H54 (cell line): ENCODE measurements at places on chromosomes 5 and 9.

- no peak for DNase-seq
Measured at GRCh38 chr5:107476783-107477182, 194.0 kb downstream of the EFNA5 start.

DNA sequence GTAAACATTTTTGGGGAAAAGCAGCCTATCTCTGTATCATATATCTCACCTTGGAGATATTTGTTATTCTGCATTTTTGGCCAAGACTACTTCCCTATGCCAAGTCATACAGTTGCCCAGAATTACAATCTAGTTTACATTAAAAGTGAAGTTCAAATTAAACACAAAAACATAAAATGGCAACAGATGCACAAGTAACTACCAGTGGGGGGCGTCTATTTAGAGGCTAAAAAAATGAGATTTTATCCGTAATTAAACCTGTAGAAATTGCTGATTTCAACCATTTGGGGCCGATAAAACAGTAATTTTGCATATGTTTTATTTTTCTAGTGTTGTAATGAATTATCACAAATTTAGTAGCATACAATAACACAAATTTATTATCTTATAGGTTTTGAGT, 787.1 kb upstream of the CHD1 start:
- DNase-seq = no peak

DNA sequence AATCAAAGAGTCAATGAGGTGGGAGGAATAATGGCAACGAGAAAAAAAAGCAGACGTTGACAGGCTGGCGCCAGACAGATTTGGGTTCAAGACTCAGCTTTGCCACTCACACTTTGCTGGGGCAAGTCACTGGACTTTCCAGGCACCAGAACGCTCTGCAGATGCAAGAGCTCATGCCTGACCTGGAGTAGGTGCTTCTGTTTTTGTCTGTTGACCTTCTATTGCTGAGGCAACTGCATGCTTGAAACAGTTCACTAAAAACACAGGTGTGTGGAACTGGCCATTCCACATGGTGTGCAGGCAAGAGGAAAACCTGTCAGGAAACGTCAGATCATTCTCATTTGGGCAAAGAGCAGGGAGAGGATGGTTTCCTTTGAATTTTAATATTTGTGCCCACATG, 161.2 kb upstream of the SMIM23 start:
- DNase-seq = no peak

- DNase-seq = no peak
Measured at GRCh38 chr9:129383019-129383560, 205.0 kb upstream of the IER5L start.

DNA sequence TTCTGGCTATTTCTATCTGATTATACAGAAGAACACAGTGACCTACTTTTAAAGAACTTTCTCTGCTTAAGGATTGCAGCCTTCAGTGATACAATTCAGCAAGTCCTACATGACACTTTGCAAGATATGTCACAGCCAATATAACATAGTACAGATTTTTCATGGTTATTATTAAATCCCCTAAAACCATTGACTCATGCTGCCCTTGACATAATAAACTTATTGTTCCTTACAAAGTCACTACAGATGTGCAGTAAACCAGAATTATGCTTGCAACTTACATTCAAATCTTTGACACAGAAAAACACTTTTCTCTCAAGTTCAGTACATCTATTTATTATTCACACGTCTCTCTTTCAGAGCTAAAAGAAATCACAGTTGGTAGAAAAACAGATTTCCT, 1136.3 kb upstream of the ACO1 start:
- no peak for DNase-seq

GRCh38 chr9:93496285-93496684, 42.9 kb upstream of the FAM120AOS start:
- DNase-seq = no peak
